Stimulated activated CD4-positive, alpha-beta T cell treated with anti-CD3 and anti-CD28 coated beads, Interleukin-15, amount 100 ng/mL, for 24 hours (primary cell): ENCODE measurements at places on chromosomes 6 and 20.

DNA sequence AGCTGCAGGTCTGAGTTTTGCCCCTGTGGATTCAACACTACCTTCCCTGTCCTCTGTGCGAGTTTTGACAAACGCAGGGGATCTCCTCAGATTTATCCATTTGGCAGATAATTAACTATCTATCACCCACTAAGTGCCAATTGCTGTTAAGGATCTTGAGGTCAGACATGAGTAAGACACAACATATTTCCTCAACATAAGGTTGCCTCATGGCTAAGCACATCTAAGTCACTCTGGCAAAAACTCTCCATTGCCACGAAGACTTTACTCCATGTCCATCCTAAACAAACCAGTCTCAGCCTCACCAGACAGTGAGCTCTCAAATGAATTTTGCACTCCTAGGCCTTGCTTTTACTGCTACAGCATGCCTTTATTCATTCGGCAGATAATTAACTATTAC is 408.4 kb downstream of the MAFB start:
- DNase-seq: no peak

- DNase-seq: no peak
Measured at GRCh38 chr6:170049641-170050561, 241.0 kb downstream of the DLL1 start.

DNA sequence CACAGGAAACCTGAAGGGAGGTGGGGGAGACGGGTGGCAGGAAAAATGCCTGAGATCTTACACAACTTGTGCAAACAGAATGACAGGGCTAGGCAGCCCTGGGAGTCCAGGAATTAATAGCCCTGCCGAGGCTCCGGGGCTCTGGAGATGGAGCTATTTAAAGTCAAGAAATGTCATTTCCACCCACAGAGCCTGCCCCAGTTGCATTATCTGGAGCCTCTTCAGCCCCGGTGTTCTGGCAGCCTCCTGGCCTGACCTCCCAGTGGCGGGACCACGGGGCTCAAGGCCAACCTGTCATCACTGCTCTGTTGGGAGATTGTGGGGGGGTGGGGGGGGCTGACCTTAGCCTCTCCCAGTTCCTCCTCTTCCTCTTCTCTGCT is 28.5 kb upstream of the SCUBE3 start:
- no peak for DNase-seq

DNA sequence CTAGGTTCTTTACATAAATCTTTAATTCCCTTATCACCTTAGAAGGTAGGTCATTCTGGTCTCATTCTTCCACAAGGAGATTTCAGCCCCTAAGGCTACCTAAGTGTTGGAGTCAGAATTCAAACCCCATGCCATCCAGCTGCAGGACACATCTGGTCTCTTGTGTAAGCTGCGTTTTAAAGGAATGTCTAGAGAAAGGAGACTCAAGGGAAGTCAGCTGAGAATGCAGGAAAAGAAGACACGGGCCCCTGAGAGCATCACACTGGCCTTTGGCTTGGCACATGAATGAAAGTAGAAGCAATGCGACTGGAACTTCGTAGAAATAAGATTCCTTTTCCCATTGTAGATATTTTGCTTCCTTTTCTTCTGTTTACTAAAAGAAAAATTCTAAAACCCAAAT is 76.7 kb upstream of the SYNJ2 start:
- no peak for DNase-seq

- DNase-seq: no peak
Measured at GRCh38 chr20:32432277-32432676, 74.1 kb downstream of the ASXL1 start.

DNA sequence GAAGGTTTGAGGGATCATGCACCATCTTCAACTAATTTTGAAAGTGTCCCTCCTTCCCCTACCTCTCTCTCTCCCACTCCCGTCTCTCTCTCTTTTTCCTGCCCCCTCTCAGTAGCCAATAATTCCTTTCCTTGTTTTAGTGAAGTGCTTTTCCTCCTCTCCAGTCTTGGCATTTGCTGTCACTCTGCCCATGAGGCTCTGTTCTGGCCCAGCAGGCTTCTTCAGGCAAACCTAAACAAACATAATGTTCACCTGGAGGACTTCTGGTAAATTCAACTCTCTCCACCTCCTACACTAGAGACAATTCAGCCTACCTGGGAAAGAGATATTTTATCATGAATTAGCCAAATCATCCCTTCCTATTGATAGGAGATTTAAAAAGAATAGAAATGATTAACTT is 320.4 kb upstream of the RNF24 start:
- no peak for DNase-seq

DNA sequence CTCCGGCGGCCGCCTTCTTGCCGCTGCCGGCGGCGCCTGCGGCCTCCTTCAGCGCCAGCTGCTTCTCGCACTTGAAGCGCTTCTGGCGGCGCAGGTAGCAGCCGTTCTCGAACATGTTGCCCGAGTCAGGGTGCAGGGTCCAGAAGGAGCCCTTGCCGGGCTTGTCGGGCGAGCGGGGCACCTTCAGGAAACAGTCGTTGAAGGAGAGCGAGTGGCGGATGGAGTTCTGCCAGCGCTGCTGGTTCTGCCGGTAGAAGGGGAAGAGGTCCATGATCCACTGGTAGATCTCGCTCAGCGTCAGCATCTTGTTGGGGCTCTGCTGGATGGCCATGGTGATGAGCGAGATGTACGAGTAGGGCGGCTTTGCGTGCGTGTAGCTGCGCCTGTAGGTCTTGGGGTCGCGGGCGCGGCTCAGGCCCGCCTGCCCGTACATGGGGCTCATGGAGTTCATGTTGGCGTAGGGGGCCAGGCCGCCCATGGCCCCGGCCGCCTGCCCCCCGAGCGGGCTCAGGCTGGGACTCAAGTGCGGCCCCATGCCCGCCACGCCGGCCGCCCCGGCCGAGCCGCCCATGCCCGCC is 1.9 kb downstream of the FOXA2 start:
- DNase-seq: no peak

- DNase-seq: no peak
Measured at GRCh38 chr20:62686869-62687830, 21.5 kb upstream of the NTSR1 start.
